ENCODE measurements at places on chromosomes 16 and 17.

DNA sequence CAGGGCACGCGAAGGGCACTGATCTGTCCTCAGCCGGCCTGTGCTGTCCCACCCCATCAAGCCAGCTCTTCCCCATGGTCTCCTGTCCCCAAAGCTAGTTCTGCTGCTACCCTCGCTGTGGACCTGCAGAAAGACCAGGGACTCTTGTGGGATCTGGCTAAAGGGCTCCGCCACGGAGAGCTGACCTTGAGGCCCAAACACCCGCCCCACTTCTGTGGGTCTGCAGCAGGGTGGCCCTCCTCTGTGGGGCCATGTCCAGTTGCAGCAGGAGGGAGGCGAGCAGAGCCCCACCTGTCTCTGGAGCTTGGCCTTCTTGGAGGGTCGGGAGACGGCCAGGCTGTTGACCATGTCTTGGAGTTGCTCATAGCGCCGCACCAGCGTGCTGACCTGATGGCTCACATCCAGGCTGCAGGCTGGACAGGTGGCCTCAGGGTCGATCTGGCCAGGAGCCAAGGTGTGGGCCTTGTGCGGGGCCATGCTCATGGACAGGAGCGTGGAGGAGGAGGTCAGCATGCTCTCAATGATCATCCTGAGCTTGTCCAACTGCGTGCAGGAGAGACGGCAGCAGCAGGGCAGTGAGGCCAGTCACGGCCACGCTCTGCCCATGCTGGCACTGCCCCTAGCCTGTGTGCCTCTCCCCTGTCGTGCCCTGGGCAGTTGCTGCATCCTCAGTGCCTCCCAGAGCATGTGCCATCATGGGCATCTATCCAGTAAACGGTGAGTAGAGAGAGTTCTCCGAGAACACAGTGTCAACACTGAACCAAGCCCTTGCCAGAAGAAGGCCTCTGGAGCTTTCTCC lies 16.6 kb downstream of the UBALD2 start:
- DNase-seq, result no peak

GRCh38 chr16:87493608-87494280 lies 920 bp upstream of the ZCCHC14 start:
- DNase-seq, result no peak

DNA sequence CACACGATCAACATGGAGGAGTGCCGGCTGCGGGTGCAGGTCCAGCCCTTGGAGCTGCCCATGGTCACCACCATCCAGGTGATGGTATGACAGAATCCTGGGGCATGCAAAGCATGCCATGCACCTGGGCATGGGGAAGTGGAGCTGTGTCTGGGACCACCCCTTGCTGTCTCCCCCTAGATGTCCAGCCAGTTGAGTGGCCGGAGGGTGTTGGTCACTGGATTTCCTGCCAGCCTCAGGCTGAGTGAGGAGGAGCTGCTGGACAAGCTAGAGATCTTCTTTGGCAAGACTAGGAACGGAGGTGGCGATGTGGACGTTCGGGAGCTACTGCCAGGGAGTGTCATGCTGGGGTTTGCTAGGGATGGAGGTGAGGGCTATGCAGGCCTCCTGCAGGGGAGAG lies 6.7 kb downstream of the IFI35 start:
- no peak for DNase-seq

- DNase-seq, result no peak
Observed at GRCh38 chr17:14058051-14058450, 11.3 kb upstream of the COX10 start.

- DNase-seq, result no peak
Observed at GRCh38 chr17:79746889-79747507, 16.3 kb downstream of the ENPP7 start.

DNA sequence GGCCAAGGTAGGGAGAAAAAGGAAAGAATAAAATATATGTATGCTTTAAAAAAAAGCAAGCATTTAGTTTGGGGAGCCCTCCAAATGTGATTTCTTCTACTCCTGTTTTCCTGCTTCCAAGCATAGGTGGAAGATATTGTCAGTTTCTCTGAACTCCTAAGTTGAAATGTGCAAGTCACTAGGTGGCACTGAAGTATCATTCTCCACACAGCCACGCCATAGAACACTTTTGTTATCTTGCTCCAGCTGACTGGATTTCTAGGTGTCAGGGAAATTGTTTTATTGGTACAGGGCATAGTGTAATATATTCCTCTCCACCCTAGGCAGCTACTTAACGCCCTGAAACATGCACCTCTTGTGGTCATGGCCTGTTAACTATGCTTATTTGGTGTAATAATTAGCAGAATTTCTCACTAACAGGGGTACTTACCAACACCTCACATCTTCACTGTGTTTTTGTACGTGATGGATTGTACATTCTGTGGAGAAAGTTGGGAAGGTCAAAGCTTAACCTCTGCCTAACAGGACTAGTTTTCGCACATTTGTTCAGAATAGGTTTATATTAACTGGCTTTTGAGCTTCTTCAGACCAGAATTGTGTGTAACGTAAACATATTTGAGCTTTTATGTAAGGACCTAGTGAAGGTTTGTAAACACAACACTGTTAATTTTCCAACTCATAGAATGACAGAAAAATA lies 69.3 kb downstream of the FTO start:
- no peak for DNase-seq

- DNase-seq, result no peak
Observed at GRCh38 chr16:797120-797420, 3.5 kb downstream of the GNG13 start.

DNA sequence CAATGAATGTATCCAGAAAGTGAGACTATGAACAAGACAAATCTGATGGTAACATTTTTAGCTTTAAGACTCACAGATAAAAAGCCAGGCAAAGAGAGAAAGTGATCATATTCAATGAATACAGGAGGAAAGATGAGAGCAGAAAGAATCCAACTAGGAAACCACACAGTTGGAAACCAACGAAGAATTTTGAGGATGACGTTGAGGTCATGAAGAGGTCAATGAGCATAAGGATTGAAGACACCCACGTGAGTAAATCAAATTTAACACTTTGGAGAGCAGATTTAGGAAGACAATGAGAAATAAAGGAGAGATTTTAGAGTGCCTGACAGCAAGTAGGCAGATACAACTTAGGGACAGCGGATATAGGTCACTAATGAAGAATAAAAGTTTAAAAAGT lies 948.1 kb downstream of the KCNJ2 start:
- no peak for DNase-seq

DNA sequence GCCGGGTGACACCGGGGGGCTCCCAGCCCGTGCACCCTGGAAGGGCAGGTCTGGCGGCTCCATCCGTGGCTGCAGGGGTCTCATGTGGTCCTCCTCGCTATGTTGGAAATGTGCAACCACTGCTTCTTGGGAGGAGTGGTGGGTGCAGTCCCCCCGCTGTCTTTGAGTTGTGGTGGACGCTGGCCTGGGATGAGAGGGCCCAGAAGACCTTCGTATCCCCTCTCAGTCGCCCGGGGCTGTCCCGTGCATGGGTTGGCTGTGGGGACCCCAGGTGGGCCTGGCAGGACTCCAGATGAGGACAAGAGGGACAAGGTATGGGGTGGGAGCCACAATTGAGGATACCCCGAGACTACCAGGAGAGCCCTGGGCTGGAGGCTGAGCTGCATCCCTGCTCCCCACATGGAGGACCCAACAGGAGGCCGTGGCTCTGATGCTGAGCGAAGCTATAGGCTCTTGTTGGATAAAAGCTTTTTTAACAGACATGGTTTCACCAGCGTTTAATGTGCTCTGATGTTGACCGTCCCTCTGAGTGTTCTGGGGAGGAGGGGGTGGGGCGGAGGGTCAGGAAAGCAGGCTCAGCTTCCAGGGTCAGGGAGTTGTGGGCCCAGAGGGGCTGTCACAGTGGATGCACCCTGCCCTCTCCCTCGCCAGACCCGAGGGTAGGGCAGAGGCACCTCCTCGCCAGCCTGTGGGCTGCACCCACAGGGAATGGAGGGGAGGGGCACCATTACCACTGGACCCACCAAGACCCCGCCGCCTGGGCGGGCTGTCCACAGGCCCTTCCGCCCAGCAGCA lies 5.4 kb downstream of the SPATA2L start:
- no peak for DNase-seq

- no peak for DNase-seq
Observed at GRCh38 chr17:2943981-2944380, 119.4 kb downstream of the OR1D5 start.

GRCh38 chr17:77200711-77201110 lies 59.9 kb downstream of the SEC14L1 start:
- DNase-seq, result peak; percentile 32

DNA sequence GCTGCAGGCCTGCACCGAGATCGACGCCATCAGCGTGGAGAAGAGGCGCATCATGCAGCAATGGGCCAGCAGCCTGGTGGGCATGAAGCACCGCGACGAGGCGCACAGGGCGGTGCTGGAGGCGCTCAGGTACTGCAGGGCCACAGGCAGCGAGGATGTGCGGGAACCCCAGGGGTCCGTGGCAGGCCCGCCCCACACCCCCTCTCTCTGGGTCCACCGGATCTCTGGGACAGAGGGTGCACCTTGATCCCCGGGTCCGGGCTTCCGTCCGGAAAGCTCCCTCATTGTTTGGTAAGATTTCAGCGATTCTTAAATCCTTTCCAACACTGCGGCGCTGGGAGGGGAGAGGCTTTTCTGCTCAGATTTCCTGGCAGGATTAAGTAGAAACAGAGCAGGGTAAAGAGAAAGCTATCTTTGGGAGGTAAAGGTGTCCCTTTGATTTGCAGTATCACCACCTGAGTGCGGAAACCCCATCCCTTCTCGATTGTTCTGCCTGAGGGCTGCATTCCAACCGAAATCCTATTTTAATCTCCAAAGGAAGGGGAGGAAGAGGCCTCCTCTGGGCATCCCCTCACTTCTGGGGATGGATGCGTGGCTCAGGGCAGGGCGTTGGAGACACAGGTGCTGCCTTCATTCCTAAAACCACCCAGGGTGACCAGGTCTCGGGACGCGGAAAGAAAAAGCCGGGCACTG lies 29.2 kb downstream of the CCDC40 start:
- DNase-seq, result no peak

- DNase-seq, result no peak
Observed at GRCh38 chr17:55289106-55289446, 24.3 kb downstream of the HLF start.

DNA sequence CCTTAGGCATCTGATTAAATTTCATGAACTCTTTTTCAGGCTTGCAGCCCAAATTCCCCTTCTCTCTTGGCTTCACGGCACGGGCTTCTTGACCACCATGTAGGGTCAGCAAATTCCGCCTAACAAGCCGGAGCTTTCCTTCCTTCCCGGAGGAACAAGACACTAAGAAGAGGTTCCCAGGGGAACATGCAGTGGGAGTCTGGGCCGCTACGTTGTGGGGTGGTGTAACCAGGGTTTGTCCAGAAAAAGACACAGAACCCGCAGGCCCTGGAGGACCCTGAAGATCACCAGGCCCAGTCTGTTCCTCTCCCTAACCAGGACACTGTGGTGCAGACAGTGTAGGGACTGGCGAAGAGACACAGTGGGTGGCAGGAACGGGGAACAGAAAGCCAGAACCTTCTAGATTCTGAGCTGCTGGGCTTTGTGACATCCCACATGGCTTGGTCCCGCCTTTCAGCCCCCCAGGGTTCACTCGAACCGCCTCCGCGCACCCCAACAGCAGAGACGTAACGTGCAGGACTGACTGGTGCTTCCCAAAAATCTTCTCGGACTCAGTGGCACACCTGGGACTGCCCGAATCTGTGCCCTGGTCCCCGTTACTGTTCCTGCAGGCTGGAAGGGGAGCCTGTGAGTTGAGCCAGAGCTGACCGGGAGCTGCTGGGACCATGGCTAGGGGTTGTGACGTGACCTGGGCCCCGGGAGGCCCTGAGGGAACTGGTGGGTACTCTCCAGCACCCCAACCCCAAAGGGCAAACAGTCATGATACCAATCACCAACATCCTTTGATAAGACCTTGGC lies 55.2 kb downstream of the TBC1D16 start:
- no peak for DNase-seq

- DNase-seq, result no peak
Observed at GRCh38 chr16:35602116-35602515, 2142.7 kb downstream of the TP53TG3F start.

GRCh38 chr17:67558740-67559380 lies 158.9 kb upstream of the NOL11 start:
- DNase-seq, result no peak

GRCh38 chr16:50083996-50084395 lies 18.2 kb downstream of the HEATR3 start:
- no peak for DNase-seq

DNA sequence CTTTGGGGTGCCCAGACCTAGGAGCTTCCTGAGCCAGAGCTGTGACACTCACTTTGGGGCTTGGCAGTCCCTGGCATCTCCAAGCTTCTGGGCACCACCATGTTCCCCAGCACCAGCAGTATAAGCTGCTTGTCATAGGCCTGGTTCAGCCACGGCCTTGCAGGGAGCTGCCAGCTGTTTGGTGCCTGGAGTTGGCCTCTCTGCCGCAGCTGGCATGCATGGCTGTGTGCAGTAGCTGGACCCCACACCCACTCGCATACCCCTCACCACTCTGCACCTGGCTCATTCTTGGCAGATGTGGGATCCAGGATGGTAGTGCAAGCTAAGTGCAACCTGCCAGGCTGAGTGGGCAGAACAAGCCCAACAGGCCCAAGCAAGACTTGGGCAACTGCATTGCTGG lies 73.4 kb upstream of the BRD7 start:
- DNase-seq, result no peak

DNA sequence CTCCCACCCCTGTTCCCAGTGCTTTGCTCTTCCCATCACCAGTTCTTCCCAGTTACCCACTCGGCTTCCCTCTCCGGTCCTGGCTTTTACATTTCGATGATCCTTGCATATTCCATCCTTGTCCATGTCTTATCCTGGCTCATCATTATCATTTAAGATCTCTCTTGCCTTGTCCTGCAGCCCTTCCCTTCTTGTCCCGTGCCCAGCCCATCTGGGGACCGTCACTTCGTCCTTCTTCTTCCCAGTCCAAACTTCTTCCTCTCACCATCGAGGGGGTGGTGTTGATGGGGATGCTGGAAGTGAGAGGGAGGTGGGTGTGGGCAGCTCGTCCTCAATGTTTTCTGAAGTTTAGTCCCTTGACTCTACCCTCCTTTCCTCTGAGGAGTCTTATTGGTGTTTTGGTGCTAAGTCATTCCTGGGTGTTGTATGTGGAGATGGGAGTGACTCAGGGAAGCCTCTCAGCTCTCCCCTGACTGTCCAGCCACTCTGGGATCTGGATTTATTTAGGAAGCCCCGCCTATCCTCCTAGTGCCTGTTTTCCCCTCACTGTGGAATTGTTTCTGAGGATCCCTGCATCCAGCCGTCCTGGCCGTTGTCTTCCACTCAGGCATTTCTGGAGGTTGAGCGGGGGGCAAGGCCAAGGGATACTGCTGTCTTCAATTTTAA lies 975 bp downstream of the SNX29 start:
- peak; percentile 22 for DNase-seq

DNA sequence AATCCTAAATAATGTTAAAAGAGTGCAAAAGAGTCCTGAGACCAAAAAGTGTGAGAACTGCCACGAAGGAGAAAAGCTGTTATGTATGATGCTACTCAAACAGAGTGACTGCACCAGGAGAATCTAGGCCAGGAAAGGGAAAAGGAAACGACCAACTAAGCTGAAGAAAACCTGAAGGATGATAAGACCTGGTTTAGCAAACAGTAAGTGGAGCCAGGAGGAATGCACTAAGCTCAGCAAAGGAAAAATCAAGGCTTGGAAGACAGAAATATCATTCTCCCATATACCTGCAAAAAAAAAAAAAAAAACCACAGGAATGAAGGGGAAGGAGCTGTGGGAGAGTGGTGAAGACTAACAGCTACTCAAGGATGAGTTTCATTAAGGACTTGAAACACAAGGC lies 21.1 kb downstream of the CMC2 start:
- no peak for DNase-seq
